ENCODE measurements at places on chromosomes 1 and 21.

- no peak for DNase-seq
Observed at GRCh38 chr1:192993426-192994085, 65.6 kb downstream of the UCHL5 start.

- DNase-seq, result no peak
Observed at GRCh38 chr1:232585486-232585885, 44.4 kb downstream of the SIPA1L2 start.

- no peak for DNase-seq
Observed at GRCh38 chr1:177857285-177857684, 112.6 kb downstream of the SEC16B start.

- no peak for DNase-seq
Observed at GRCh38 chr1:184637664-184638240, 116.9 kb downstream of the EDEM3 start.

- no peak for DNase-seq
Observed at GRCh38 chr1:55981010-55981650, 598.2 kb downstream of the PLPP3 start.

DNA sequence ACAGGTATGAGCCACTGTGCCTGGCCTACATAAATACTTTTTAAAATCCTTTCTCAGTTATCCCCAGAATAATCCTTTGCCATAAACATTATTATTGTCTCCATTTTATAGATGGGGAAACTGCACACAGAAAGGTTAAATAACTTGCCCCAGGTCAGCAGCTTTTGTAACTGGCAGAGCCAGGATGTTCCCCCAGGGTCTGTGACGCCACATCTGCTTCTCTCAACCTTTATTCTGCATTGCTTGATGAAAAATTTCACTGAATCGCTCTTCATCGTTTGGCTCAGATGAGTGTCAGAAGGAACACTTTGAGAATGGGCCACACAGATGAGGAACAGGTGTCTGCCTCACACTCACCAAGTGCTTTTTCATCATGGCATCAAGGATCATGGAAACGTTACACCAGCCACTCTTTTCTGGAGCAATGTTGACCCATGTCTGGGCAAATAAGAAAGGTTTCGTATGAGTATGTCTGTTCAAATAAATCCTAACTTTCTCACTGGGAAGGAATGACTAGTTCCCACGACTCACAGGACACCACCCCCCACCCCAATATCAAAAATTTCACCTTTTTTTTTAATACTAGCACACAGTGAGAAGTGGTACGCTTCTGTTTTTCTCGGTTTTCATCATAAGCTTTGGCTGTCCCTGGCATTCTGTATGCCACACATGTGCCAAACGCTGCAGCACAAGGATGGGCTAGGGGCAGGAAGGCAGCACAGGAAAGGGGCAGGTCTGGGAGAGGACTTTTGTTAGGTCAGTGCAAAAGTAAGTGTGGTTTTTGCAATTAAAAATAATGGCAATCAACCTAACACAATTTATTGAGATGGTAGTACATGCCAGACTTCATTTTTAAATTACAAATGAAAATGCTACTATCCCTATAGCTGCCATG lies 9.0 kb upstream of the PTGFRN start:
- DNase-seq, result no peak

DNA sequence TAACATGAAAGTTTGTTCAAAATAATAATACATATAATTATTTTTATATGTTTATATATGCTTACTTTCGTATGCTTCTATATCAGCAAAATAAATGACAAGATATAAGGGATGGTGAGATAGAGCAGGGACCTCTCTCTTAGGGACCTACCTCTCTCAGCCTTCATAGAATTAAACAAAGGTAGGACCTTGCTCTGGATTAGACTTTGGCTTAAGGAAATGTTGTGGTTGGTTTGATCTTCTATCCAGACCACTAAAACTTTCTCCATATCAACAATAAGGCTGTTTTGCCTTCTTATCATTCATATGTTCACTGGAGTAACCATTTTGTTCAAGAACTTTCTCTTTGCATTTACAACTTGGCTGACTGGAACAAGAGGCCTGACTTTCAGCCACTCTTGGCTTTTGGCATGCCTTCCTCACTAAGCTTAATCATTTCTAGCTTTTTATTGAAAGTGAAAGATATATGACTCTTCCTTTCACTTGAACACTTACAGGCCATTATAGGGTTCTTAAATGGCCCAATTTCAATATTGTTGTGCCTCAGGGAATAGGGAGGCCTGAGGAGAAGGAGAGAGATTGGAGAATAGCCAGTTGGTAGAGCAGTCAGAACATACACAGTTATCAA lies 14.4 kb downstream of the FRRS1 start:
- DNase-seq, result no peak
